ENCODE measurements at places on chromosomes 1 and 21.
A peak's percentile ranks its signal among the peaks of the same experiment; 100 is the strongest.

DNA sequence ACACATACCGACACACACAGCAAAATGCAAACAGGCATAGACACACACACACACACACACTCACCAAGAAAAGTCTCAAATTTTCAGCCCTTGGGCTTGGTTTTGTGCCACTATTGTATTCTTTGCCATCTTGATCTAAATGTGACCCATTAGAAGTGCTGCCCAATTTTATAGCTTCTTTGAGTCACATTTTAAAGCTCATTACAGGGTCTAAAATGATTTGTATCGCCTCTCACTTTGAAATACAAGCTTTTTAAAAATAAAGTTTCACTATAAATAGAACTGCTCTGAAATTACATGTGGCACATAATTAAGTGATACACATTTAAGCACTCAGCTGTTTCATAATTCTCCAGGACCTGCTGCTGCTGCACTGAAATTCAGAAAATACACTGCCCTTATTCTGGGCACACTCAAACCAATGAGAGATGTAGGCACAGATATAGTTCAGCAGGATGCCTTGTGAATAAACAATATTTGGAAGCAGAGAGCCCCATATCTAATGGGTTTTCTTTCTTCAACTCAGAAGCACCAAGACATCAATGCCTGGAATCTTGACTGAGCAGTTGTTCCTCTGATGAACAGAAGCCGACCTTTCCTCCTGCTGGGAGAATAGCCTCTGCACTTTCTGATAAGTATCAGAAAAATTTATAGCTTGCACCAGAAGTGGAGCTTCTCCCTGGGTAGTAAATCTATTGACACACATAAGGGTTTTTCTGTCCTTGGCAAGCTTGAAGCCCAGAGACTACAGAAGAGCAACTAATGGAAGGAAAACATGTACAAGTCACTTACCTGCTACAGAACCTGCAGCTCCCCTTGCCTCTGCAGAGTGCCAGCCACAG is 37.0 kb upstream of the PLPPR4 start:
- no peak for DNase-seq

DNA sequence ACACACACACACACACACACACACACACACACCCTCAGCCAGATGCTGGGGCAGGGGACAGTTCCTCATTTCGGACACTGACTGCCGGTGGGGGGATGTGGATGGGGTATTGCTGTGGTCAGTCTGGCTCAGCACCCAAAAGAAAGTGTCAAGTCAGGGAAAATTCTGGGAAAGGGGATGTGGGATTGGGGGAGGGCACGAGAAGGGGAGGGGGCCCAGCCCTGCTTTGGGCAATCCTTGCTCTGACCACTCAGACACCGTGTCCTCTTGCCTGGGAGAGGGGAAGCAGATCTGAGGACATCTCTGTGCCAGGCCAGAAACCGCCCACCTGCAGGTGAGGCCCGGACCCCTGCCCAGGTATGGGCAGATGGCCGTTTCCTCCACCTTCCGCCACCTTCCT is at the start of gene C1QC:
Gene C1QC (plus strand): TSS at position 253 of the 400 bp plus-strand sequence. CDS start 391 bp downstream, outside the sequence.
- DNase-seq, result no peak

DNA sequence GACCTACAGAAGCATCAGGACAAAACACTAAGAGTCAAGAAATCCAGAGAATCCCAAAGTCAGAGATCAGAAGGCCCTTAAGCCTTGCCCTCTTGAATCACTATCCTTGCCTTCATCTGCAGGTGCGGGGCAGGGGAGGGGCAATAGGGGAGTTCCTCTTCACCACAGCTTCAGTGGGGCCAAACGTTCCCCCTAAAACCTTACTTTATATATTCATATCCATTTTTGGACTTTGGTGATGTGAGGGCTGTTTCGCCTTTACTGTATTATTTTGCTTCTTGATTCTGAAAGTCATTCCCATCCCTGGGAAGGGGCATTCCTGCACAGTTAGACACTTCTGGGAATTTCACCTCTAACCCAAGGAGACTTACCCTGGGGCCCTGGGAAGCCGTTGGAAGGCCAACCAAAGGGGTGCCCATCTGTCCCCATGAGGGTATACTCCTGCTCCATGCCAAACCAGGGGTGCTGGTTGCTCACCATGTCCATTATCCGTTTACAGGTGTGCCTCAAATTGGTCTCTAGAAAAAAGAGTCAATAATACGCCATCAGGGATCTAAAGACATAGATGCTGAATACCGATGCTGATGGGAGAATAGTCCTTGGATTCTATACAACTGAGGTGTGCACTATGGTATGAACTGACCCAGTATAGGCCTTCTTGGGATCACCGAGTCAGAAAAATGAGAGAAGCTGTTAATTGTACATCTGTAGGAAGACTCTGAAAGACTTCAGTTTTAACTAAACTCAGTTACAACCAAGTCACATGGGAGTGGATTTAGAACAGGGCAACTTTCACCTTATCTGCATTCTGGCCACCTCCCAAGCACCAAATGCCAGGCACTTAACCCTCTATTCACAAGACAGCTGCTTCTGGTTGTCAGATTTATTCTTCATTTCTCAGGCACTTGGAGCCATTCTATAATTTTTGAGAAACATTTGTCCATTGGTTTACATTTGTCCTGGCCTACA is 5.4 kb downstream of the GLUL start:
- no peak for DNase-seq

DNA sequence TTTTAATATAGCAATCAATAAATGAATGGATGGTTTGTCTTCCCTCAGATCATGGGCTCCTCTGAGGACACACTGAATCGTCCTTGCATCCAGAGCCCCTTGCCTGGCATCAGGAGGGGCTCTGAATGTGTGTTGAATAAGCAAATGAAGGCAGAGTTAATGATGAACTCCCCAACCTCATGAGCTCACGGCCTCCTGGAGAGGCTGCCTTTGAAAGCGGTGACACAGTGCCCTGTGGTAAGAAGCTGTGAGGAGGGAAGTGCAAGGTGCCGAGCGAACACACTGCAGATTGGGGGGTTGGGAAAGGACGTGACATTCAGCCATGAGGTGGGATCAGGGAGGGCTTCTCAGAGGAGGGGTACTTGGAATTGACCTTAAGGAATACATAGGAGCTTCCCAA is 3.2 kb upstream of the PARS2 start:
- DNase-seq, result no peak

GRCh38 chr1:55981010-55981650 is 598.2 kb downstream of the PLPP3 start:
- DNase-seq, result no peak

- DNase-seq, result peak; percentile 38
Observed at GRCh38 chr1:32242341-32242851, 4.6 kb upstream of the FAM167B start.

- no peak for DNase-seq
Observed at GRCh38 chr1:162192763-162193162, 123.3 kb downstream of the NOS1AP start.

DNA sequence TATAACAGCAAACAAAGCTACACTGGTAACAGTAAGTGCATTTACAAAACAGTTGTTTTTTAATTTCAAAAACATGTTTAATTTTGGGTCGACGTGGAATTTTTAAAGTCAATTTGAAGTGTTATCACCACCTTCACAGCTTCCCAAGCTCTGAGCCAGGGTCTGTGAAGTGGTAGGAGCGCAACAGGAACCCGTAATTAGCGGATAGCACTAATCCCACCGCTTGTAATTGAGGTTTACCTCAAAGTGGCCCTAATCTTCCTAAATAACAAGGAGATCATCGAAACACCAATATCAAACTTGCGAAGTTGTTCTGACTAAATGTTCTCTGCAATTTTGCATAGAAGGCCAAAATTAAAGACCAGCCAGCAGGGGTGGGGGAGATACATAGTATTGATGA is 18.8 kb downstream of the LBR start:
- no peak for DNase-seq

GRCh38 chr21:34336756-34337391 is 26.9 kb upstream of the KCNE2 start:
- no peak for DNase-seq

GRCh38 chr1:170239445-170239844 is 93.7 kb downstream of the NTMT2 start:
- no peak for DNase-seq

DNA sequence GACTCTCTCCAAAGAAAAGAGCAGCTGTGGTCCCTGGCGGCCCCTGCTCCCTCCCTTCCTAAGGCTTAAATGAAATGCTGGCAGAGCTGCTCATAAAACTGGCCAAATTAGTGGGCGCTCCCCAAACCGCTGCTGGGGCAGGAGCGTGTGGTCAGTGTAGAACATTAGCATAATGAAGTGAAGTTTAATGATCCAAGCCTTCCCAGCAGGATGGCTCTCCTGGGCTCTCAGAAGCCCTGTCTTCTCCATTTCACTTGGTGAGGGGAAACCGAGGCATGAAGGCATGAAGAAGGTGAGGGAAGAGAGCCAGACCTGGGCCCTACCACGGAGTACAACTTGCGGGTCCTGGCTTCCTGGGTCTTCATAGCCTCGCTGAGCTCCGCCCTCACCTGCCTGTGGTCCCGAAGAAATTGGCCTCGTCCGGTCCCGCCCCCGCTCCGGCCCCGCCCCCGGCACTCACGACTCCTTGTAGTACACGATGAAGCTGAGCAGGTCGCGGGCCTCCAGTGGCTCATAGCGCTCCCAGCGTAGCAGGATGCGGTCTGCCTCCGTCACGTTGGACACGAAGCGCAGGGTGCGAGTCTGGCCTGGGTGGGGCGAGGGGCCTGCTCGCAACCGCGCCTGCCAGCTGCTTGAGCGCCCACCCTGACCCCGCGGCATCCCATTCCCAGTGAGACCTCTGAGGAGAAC is 10.3 kb downstream of the INSRR start:
- DNase-seq, result no peak

DNA sequence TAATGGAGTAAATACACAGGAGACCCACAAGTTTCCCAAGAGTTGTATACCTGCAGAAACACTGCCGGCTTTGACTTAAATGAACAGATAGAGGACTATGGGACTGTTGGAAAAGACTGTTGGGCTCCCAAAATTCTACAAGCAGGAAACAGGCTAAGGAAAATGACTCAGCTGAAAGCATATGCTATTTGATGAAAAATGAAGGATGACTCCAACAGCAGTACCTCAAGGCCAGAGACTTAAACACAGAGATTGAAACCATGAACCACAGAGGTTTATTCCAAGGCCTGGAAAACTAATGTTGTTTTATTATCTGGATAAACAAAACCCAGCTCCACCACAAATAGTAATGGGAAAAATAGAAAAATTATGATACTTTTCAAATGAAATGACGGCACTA is 187.7 kb downstream of the TNFSF18 start:
- no peak for DNase-seq

DNA sequence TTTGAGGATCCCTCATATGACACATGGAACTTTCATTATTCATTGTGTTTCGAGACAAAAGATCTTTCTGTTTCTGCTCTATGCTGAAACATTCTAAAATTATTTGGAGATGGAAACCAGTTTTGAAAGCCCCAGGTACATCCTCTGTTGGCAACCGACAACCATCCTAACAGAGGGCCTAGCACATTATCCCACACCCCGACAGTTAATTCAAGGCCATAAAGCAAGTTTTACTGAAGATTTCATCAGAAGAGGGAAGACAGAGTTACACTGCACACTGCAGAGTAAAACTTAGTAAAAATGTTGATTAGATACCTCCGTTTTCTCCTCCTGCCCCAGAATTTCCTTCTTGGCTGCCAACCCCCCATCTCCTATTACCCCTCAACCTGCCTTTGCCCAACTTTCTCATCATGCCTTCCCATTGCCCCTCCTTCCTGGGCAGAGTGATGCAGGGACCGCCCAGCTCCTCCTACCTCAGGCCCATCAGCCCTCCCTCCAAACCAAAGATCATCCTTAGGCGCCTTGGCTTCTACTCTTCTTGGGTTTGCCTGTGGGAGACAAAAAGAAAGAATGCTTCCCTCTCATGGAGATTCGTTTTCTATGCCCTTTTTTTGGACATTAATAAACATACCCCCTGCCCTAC is 52.9 kb upstream of the CITED4 start:
- DNase-seq, result no peak

GRCh38 chr1:207316141-207316540 is 5.3 kb upstream of the CD55 start:
- no peak for DNase-seq

- DNase-seq, result no peak
Observed at GRCh38 chr1:182735343-182735742, 51.0 kb upstream of the RGS8 start.

- DNase-seq, result no peak
Observed at GRCh38 chr1:97936976-97937375, 16.1 kb upstream of the DPYD start.

DNA sequence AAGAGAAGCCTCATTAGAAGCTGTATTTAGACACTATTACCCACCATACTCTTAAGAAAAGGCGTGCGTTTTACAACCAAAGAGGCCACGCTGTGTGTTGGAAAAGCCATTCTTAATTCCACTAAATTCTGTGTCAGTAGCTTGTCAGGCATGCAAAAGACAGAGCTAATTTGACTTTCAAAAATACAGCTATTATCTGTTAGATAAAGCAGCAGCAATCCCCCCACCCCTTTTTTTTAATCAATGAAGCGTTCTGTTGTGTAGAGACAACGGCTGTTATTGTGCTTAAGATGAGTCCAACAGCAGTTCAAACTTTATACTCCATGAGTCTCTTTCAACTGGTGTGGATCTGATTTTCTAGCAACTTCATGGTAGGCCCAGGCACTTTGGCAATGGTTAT is 43.5 kb downstream of the PLA2G4A start:
- DNase-seq, result no peak

- no peak for DNase-seq
Observed at GRCh38 chr1:6447016-6447817, 18.8 kb downstream of the TNFRSF25 start.

GRCh38 chr1:236284291-236284721 is 2.5 kb upstream of the ERO1B start:
- peak; percentile 22 for DNase-seq

- no peak for DNase-seq
Observed at GRCh38 chr1:70033936-70034335, 171.4 kb downstream of the LRRC40 start.

- no peak for DNase-seq
Observed at GRCh38 chr21:40841524-40842196, 5.3 kb downstream of the DSCAM start.

DNA sequence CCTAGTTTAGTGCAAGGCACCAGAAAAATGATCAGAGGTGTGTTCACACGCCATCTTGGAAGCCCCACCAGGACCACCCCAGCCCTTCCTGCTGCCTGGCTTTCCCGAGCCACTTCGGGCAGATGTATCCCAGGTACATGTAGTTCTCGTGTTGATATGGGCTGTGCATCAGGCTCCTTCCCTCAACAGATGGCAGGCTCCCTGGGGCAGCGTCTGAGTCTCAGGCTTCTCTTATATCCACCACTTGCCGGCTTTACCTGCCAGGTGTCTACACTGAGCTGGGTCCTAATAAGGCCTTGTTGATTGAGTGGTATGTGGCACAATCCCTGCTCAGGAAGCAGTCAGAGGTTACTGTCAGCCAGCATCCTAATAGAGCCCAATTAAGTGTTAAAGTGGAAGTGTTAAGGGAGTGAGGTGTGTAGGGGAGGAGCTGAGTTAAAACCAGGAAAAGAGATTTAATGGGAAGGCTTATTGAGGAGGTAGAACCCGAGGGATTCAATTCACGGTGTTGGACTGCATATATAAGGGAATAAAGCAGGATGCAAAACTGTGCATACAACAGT is 8.5 kb downstream of the GPA33 start:
- DNase-seq, result no peak

DNA sequence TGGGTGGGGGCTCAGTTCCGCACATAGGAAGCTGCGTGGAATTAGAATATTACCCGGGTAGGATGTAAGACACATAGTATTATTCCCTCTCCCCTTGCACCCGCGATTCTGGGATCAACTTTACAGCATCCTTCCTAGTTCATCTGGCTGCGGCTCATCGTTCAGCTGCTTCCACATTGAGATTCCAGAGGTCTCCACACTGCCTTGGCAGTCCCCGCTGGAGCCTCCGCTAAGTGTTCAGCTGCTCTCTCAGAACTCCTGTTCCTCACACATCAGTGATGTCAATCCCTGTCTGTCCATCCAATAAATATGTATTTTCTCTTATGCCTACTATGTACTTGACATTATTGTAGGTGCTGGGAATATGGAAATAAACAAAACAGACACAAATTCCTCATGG is 135.6 kb upstream of the SYT6 start:
- DNase-seq, result no peak
